ENCODE measurements at places on chromosomes 11 and 22.

DNA sequence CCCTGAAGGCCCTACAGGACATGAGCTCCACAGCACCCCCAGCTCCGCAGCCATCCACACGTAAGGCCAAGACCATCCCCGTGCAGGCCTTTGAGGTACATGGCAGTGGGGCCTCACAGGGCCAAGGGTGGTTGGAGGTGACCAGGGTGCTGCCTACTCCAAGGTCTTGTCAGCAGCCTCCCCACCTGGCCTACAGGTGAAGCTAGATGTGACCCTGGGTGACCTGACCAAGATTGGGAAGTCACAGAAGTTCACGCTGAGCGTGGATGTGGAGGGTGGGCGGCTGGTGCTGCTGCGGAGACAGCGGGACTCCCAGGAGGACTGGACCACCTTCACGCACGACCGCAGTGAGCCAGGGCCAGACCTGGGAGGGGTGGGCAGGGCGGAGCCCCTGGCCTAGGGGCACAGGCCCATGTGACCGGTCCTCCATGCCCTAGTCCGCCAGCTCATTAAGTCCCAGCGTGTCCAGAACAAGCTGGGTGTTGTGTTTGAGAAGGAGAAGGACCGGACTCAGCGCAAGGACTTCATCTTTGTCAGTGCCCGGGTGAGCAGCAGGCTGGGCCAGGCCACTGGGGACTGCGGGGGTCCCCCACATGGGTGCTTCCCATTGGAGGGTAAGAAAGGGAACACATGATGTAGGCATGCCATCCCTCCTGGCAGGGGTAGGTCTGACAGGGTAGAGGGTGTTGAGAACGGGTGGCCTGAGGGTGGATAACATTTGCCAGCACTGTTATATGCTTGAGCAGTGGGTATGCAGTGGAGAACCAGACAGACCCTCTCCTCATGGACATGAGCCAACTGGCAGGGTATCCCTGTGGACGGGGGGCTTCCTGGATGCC, 5.6 kb downstream of the INPPL1 start:
- no peak for DNase-seq

DNA sequence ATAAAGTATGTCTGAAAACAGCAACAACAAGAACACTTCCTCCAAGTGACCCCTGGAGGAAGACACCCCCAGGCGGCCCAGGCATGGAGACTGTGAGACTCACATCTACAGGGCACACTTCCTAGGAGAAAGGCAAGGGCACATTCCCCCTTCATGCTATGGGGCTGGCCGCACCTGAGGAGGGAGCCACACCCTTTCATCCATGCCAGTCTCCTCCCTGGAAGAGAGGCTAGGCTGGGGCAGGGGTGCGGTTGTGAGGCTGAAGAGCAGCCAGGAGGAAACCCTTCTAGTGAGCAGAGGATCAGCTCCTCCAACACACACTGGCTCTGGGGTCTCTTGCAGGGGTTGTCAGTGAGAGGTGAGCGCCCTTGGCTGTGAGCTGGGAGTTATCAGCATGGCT, 678.8 kb downstream of the NTM start:
- no peak for DNase-seq

DNA sequence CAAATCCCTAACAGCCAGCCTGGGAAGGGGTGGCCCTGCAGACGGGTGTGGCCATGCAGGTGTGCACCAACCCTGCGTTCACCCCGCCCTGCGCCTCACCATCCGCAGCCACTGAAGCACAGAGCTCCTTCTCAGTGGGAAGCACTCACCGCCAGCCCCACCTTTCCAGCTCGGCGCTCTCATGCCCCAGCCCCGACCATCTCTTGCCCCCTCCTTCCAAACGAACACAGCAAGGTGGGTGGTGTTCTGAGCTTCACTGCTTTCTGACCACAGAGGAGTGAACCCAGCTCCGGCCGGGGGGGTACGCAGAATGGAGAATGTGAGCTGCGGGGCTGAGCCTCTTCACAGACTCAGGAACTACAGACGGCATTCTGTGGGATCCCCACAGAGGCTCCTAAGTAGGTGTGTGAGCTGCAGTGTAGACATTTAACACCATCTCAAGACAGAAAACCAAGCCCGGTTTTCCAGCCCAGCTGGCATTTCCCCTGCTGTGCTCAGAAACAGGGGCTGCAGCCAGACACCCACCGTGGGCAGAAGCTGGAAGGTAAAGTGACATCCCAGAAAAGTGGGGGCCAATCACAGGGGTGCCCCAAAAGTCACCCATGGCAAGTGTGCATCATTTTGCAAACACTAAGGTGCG, 88.4 kb upstream of the RTL6 start:
- no peak for DNase-seq

GRCh38 chr11:118086913-118087768, at the start of gene SMIM35:
Gene SMIM35 (minus strand): TSS chr11:118086963. CDS start chr11:118086757, 206 bp downstream.
- DNase-seq, result no peak

DNA sequence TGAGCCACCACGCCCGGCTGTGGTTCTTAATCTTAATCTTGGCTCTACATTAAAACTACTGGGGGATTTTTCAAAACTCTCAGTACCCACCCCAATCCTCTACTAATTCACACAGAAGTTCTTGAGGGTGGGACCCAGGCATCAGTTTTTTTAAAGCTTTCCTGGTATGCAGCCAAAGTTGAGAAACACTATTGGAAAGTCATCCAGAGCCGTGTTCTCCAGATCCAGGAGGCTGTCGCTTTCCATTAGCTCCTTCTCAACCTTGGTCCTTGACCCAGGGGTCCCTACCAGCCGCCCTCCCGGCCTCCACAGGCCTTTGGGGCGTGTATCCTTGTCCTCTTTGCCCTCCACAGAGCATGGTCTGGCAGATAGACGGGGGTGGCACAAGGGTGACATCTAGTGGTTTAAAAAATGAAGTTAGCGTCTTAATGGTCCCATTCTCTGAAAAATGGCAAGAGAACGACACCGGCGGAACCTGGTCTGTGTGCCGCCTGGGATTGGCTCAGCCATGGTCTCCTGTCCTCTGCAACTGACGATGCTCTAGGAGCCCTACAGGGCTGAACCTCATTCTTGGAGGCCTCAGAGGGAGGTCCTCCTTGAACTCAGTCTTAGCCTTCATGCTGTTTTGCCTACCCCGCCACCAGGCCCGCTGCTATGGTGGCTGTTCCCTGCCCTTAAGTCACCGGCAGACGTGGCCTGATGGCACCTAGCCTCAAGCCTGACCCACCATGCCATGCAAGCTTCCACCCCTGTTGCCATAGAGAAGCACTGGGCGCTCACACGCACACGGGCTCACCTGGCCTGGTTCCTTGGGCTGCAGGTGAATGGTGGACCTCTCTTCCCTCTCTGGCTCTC, 152.0 kb upstream of the SYN3 start:
- peak; percentile 21 for DNase-seq

- no peak for DNase-seq
These were observed 675.3 kb downstream of the BRD1 start for GRCh38 chr22:49152127-49152938.

DNA sequence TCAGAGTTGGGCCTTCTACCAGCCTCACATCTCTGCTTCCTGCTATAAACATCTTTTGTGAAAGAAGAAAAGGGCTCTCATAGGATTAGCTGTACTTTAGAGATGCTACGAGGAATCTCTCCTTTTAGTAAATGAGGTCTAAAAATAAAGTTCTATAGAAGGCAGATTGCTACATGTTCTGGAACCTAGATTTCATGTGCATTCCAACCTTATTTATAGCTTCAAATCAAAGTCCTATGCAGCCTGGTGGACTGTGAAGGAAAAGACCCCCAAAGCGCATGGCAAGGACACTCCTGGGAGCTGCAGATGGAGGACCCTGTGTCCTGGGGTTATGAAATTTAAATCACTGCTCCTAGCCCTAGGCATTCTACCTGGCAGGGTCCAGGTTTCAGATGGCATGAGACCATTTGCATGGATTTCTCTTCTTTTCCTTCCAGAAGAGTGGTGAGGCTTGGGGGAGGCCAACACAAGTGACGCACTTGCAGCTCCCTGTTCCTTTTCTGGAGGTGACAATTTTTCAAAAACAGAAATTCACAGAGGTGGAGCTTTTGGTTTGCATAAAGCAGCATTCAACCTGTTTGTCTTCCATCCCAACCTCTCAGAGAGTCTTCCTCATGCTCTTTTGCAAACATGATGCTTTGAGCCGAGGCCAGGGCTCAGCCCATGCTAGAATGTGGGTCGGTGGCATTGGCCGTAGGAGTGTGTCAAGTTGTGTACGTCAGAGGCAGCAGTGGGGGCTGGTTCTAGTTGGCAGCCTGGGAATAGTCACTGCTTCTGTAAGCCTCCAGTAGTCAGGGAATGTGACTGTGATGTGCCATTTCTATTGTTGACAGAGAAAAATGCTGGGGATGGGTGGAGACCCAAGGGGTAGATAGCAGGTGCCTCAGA, 6.3 kb downstream of the CRY2 start:
- DNase-seq, result no peak

- DNase-seq, result no peak
These were observed 20.7 kb upstream of the NCF4 start for GRCh38 chr22:36840106-36840505.

- no peak for DNase-seq
These were observed 2.6 kb downstream of the GRK2 start for GRCh38 chr11:67268962-67269268.

GRCh38 chr22:22069450-22070370, 87.1 kb upstream of the TOP3B start:
- no peak for DNase-seq

DNA sequence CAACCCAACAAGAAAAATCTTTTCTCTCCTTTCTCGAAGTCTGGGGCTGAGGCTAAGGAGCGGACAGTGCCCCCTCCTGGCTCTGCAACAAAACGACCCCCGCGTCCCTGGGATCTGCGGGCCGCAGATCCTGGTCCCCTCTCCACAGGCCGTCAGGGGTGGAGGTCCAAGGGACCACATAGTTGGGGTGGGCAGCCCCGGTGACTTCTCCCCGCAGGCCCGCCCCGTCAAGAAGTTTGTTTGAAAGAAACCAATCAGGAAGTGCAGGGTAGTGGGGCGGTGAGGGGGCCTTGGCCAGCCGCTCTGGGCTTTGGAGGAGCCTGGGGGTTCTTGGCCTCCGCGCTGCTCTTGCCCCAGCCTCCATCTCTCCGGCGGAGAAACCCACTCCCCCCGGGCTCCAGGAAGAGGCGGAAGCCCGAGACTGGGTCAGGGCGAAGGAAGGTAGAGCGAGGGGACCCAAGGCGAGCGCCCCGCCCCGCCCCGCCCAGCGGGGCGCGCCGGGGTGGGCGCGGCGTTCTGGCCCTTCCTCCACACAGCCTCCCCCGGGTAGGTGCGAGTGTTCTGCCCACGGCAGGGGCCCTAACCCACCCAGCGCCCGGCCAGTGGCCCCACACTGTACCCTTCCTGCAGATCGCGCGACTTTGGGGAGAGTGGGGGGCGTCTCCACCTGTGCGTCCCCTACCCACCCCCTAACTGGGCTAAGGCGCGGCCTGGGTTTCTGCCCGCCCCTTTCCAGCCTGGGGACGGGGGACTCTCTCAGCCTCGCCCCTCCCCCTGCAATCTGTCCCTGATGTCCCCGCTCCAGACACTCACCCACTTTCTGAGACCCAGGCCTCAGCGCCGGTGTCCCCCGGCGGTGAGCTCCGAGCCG, 1.3 kb downstream of the TP53I11 start:
- DNase-seq, result no peak

DNA sequence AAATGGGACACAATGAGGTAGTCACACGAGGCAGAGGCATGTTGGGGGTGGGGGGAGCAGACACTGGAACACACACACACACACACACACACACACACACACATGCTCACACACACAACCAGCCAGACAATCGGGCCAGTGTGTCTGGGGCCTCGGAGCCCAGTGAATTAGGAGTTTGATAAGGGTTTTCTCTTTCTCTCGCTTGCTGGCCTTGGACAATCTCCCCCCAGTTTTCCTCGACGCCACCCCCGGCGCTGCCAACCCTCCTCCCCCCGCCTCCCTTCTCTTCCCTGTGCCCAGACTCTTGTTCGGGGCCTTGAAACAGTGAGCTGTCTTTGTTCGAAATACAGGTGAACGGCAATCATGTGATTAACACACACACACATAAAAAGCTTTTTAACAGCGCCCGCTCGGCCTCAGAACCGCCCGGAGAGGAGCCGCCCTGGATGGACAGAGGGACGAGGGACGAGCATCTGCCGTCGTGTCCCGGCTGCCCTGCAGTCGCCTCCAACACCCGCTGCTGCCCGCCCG, 1.5 kb upstream of the SOX10 start:
- no peak for DNase-seq

- no peak for DNase-seq
These were observed 6.3 kb downstream of the FDX1 start for GRCh38 chr11:110435780-110436717.

DNA sequence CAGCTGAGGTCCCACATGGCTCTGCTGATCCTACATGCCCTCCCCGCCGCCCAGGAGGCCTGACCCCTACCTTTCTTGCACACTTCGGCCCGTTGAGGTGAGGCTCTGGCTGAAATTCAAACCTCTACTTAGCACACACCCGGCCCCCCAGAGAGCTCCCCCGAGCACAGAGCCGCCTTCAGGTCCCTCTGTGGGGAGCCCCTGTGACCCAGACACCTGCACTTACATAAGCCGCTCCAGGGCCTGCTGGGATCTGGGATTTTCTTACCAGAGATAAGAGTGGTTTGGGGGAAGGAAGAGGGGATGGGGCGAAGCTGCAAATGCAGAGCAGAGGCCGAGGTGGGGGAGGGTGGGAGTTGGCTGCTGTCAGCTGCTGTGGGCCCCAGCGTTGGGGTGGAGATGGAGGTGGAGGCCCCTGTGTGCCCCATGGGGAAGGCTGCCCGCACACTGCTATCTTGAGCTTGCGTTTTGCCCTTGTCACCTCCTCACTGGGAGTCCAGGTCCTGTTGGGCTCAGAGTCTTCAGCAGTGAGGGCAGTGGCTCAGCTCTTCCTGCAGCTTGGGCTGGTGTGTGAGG, 30.6 kb downstream of the CAPN1 start:
- no peak for DNase-seq

GRCh38 chr22:24060375-24060788, 49.3 kb downstream of the CABIN1 start:
- DNase-seq, result peak; percentile 27

- DNase-seq, result peak; percentile 23
These were observed 1.3 kb upstream of the SSH3 start for GRCh38 chr11:67301951-67302516.

GRCh38 chr22:23306926-23307325, 126.6 kb downstream of the BCR start:
- DNase-seq, result no peak

- DNase-seq, result no peak
These were observed 284 bp downstream of the CCS start for GRCh38 chr11:66593303-66593635.

- DNase-seq, result no peak
These were observed 149.5 kb downstream of the PGR start for GRCh38 chr11:100980156-100980555.

DNA sequence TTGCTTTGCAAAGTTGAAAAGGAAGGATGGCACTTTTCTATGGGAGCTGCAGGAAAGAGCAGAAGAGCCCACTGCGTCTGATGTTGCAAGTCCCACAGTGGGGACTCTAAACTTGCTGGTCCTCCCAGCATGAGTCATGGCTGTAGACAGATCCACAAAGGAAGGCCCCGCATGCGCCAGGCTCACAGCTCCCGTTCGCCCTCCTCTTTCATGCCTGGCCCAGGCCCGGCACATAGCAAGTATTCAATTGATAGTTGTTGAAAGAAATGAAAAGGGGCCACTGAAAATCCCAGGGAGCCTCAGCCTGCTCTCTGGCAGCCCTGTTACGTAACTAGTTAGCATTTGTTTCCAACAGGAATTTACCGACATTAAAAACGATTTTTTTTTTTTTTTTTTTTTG, 18.9 kb downstream of the AP1B1 start:
- DNase-seq, result no peak
